Motor neuron (in vitro differentiated cells): ENCODE measurements at places on chromosomes 2 and 18. TPM values are rescaled to one million over a fixed set of nuclear protein-coding genes. Genes with fewer than 3 reads are reported as not detected.

The PLB1 gene
- 0.49 and 0.88 TPM in 2 replicates for total RNA-seq

GRCh38 chr2:157443795-157444640 lies at the start of gene CYTIP:
CYTIP (minus strand) TSS chr2:157444089; CDS start chr2:157444020, 69 bp downstream.
- ATAC-seq = no peak

DNA sequence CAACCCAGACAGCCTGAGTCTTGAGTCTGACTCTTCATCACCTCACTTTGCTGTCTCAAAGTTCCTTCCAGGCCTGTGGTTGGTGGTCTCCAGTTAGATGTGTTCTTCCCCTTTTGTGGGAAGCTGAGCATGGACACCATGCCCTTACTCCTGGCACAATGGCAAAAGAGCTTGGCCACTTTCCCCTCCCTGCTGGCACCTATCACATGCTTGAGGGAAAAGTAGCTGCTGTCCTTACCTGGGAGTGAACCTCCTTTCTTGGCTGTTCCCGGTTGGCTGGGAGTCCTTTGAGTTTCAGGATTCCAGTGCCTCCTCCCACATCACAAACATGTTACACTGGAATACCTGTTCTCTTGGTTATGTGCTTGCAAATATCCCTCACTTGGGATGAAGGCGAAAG lies 97.8 kb downstream of the GATA6 start:
- no peak for ATAC-seq

- no peak for ATAC-seq
These were observed 272.1 kb upstream of the RND3 start for GRCh38 chr2:150759531-150759930.

DNA sequence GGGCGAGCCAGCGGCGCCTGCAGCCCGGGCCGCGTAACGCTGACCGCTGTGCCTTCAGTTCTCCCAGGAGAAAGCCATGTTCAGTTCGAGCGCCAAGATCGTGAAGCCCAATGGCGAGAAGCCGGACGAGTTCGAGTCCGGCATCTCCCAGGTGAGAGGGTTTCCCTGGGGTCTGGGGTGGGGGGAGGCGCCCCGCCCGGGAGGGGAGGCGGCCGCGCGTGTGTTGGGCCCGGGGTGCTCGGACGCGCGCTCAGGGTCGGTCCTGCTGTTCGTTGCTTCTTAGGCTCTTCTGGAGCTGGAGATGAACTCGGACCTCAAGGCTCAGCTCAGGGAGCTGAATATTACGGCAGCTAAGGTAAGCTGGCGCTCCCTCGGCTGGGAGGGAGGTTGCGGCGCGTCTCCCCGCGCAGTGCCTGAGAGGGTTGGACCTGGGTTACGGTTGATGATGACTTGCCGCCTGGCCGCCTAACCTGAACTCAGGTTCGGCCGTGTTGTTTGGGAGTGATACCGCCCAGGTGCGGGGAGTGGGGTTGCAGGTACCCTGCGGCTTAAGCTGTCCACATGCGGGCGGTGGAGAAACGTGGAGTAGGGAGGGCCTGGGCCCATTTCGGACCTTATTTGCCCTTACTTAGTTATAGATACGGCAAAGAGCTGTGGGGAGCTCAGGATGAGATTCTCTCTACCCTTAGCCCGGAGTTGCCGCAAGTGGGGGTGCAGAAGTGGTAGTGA lies 638 bp downstream of the RPS7 start:
- ATAC-seq = no peak
